Hematopoietic multipotent progenitor cell treated with erythropoietin and hydrocortisone succinate and interleukin-3 and kit ligand, for 4 days (in vitro differentiated cells): ENCODE measurements at places on chromosomes 12 and 14.

DNA sequence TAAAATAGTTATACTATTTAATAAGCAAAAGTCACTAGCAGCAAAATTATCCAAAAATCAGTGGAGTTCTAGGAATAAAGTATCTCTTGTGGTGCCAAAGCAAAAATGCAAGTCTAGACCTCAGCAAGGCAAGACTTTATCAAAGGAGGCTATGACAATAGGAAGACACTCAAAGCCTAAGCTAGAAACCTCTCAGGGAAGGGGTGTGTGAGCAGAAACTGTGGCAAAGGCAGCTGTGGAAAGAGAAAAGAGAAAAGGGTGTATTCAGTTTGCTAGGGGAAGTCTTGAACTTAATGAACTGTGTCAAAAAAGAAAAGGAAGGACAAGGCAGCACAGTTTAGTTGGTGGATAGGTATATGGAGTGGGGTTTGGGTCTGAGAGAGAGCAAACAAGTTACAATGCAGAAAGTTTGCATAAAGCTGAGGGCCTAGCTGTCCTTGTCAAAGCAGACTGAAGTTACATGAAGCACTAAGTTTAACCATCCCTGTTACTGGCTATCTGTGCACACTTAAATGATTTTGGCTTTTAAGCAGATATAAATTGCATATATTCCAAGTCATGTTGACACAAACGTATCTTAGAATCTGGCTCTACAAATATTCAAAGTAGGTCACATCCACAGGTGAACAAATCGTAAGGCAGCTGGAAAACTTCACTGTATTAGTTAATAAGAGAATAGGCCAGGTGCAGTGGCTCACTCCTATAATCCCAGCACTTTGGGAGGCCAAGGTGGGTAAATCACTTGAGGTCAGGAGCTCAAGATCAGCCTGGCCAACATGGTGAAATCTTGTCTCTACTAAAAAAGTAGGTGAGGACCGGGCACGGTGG is 31.0 kb upstream of the AMN1 start:
- DNase-seq: no peak

GRCh38 chr12:25041006-25041741 is 92.3 kb upstream of the BCAT1 start:
- no peak for DNase-seq

- no peak for DNase-seq
Measured at GRCh38 chr14:69997849-69998248, 118.6 kb downstream of the SMOC1 start.

- no peak for DNase-seq
Measured at GRCh38 chr14:41397926-41398325, 208.8 kb upstream of the LRFN5 start.

- DNase-seq: no peak
Measured at GRCh38 chr14:74415115-74415437, 10.9 kb downstream of the SYNDIG1L start.

- no peak for DNase-seq
Measured at GRCh38 chr14:37501877-37502276, 93.2 kb downstream of the FOXA1 start.

DNA sequence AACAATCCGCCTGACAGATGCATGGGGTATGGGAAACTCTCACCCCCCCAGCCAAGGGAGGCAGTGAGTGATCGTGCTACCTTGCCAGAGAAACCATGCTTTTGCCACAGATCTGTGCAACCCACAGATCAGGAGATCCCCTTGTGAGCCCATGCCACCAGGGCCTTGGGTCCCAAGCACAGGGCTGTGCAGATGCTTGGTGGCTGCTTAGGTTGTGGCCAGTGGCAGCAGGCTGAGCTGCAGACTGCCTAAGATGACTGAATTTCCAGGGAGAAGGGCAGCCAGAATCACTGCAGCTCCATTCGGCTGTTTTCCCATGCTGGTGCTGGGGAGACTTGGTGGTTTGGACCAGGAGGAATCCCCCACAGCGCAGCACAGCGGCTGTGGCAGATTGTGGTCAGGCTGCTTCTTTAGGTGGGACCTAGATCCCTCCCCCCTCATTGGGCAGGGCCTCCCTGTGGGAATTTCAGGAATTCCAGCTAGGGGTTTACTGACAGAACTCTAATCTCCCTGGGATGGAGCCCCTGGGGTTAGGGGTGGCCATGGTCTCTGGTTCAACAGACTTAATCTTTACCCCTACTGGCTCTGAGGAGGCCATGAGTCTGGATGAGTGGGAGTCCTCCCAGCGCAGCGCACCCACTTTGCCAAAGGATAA is 264.6 kb upstream of the DAAM1 start:
- no peak for DNase-seq

DNA sequence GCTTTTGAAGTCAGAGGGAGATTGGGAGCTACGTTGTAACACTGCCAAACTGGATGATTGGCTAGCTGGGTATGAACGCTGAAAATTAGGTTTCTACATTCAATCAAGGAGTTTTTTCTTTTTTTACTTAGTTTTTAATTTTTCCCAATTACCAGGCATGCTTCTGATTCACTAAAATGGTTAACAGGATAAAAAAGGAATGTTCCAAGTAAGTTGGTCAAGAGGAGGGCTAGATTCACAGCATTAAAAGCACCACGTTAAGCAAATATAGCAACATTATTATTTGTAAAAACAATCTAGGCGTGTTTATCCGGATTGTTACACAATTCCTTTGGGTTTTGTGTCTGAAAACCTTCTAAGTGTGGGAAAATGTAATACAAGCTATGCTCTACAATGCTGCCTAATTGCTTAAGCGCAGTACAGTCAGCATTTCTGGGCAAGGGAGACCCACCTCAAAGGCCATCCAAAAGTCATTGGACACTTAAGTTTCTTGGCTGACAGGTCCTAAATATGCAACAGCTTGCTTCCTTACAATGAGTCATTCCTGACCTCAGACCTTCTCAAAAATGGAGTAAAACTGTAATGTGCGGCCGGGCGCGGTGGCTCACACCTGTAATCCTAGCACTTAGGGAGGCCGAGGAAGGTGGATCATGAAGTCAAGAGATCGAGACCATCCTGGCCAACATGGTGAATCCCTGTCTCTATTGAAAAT is 1.2 kb downstream of the RPLP0 start:
- peak; percentile 41 for DNase-seq

- DNase-seq: no peak
Measured at GRCh38 chr12:7756993-7757392, 8.0 kb upstream of the NANOGNB start.
